Activated CD4-positive, alpha-beta T cell treated with anti-CD3 and anti-CD28 coated beads, Interleukin-2, Interleukin-4, amounts not matched to agents 100 ng/mL and 50 ng/mL, durations not matched to agents 16 hours and 8 hours (primary cell): ENCODE measurements at places on chromosomes 3 and 15.
A peak's percentile ranks its signal among the peaks of the same experiment; 100 is the strongest.

DNA sequence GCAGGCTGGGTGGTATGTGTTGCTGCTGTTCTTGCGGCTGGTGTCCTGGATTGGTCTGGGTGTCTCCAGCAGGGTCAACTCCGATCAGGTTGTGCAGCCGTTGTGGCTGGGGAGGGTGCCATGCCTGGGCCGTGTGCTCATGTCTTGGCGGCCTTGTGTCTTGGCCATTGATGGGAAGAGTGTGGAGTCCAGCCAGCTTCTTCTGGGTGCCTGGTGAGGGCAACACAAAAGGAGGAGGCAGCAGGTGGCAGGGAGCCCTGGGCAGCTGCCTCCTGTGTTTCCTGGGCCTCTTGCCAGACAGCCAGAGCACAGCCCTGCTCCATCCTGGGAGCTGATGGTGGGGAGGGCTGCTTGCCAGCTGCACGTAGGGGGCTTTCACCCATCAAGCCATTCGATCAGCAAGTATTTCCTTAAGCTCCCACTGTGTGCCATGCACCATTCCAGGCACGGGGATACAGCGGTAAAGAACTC lies 4.3 kb downstream of the CHAC1 start:
- no peak for DNase-seq

DNA sequence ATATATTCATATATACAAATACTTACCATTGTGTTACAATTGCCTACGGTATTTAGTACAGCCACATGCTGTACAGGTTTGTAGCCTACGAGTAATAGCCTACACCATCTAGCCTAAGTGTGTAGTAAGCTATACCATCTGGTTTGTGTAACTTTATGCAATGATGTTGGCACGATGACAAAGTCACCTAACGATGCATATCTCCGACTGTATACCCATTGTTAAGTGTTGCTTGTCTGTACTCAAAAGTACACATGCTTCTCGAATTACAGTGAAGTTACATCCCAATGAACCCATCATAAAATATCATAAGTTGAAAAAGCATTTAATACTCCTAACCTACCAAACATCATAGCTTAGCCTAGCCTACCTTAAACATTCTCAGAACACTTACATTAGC lies 327.1 kb downstream of the KBTBD8 start:
- DNase-seq, result no peak

- DNase-seq, result no peak
Measured at GRCh38 chr3:163315786-163316185, 1762.5 kb downstream of the SI start.

- no peak for DNase-seq
Measured at GRCh38 chr3:107001635-107002034, 375.6 kb upstream of the CCDC54 start.

DNA sequence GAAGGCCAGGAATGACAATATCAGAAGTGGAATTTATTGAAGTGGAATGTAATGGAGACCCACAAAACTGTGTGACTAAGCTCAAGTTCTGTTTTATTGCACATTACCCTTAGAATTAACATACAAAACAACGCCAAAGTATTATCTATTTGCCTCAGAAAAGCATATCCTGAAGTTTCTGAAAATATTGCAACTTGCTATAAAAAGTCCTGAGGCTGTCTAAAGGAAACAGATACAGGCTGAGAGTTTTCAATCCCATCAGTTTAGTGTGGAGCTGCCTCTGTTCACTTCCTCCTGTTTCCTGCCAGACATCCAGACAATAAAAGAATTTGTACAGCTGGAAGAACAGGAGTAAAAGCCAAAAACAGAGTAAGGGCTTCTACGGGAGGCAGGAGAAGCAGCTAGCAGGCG lies 108.8 kb downstream of the FBN1 start:
- DNase-seq, result no peak

- DNase-seq, result peak; percentile 26
Measured at GRCh38 chr15:78301326-78301725, 1.9 kb upstream of the SKIC8 start.

DNA sequence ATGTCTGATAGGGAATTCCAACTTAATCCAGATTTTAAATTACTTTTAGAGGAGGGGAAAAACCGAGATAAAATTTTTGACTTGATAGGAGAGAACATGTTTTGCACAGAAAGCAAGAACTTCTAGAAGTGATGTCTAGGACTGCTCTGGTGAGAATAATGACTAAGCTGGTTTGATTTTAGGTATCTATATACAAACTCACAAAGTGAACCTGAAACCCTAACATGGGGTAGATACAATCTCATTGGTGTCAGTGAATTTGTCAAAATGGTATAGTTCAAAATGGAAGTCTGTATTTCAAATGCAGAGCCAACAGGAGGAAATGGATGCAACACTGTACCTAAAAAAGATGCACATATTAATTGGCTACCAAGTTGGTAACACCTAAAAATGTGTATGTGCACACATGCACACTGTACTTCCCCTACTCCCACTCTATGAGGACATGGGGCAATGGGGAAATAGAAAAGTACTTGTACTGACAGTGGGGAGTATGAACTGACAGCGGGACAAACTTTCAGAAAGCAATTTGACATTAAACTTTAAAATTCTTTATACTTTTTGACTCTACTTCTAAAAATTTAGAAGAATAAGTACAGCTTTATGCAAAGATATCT lies 53.0 kb downstream of the NR1I2 start:
- peak; percentile 6 for DNase-seq

GRCh38 chr3:50388016-50388719 lies 28.8 kb upstream of the TMEM115 start:
- no peak for DNase-seq

DNA sequence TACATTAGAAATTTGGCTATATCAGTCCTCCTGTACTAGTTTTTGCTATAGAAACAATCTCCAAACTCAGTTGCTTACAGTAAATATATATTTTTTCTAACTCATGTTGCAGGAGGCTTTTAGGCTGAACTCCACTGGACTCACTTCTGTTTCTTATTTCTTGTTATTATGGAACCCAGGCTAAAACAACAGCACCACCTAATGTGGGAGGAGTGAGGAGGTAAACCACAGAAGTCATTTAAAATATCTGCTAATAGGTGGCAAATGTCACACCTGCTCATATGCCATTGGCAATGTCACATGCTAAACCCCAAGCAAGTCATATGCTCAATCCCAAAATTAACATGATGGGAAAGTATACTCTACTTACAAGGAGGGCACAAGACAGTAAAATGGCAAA lies 462.2 kb downstream of the PLOD2 start:
- no peak for DNase-seq

- no peak for DNase-seq
Measured at GRCh38 chr3:155158346-155159037, 78.4 kb downstream of the MME start.

GRCh38 chr3:150035301-150035779 lies 64.6 kb upstream of the PFN2 start:
- no peak for DNase-seq

GRCh38 chr3:14988988-14989394 lies 41.6 kb downstream of the NR2C2 start:
- peak; percentile 54 for DNase-seq

DNA sequence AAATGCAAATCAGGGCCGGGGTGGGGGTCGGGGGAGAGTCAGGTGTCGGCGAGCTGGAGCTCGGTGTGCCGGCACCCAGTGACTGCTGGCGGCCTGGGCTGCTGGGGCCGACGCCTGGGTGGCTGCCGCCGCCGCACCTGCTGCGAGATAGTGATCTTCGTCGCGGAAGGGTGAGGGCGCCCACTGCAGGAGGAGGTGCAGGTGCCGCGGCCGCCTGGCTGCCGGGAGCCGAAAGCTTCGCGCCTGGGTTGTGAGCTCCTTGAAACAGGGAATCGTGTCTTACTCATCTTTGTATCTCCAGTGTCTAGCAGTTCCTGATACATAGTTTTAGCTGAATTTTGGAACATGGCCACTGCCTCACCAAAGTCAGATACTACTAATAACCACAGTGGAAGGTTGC lies 64.0 kb upstream of the CPOX start:
- peak; percentile 25 for DNase-seq

GRCh38 chr3:48345946-48346572 lies 12.6 kb upstream of the SPINK8 start:
- DNase-seq, result no peak

DNA sequence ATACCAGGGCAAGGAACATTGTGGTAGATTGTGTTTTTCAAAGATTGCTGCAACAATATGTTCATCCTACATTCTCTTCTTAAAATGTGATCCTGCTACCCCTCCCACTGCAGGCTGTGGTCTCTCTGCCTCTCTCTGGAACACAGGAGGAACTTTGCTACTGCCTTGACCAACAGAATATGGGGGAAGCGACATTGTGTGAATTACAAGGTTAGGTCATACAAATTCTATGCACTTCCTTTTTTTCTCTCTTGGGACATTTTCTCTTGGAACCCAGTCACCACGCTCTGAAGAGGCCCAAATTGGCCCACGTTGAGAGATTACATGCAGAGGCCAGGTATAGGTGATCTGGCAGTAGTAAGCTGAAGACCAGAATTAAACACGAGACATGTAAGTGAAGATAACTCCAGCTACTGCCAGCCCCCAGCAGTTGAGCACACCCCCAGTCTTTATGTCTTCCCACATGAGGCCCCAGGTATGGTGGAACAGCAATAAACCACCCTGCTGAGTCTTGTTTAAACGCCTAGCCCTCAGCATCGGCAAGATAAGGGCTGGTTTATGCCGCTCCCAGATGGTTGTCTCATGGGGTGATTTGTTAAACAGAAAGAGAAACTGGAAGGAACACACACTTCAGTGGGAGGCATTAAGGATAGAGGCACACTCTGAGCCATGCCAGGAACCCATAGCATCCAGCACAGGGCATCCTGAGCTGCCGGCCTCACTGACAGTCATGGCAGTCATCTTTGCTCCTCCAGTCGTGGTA lies 59.9 kb downstream of the FAM43A start:
- no peak for DNase-seq

DNA sequence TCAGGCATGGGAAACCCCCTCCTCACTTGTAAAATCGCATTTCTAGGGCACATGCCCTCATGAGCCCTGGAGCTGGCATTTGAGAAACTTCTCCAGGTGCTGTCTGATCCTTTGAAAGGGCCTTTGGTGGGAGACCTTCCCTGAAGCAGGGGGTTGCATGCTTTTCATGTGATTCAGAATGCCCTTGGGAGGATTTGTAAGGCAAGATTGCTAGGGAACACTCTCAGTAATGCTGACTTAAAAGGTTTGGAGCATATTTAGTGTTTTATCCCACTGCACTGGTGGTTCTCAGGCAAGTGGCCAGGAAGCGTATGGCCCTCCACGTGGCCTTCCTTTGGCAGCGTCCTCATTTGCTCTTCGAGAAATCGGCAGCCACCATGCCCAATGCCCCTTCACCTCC lies 164.1 kb downstream of the ARRDC4 start:
- DNase-seq, result no peak

DNA sequence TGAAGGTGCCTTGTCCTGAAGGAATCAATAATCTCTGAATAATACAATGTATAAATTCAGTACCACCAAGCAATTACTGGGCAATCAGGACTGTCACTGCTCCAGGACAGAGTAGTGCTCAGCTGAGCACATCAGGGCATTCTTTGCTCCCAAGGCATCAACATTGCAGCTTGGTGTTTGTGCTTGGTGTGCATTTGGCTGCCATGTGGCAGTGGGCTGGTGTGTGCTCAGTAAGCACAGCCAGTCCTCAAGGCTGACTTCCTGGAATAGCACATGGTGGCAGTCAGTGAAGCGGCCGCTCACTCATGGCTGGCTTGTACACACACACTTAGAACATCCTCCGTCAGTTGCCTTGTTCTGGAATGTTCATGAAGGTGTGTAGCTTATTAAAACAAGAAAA lies 217.0 kb downstream of the EPHB1 start:
- no peak for DNase-seq

- DNase-seq, result no peak
Measured at GRCh38 chr15:70566047-70566835, 197.1 kb downstream of the UACA start.

DNA sequence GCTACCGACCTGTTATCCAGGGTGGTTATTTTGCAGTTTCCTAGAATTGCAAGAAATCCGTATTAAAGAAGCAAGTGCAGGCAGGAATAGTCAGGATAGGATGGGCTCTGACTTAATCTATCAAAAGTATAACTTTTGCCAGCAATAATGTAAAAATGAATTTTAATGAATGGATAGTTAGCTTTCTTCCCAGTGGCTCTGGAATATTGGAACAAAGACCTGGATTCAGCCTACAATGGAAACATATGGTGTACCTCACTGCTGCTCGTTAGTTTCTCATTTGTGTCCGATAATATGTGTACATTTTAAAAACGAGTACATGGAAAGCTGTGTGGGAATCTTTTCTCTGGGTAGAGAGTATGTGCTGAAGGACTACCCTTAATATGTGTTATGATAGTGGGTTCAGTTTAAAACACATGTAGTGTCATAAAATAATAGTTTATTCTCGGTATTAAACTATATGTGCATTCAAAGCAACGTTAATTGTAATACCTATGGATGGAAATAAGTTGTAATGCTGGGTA lies 805 bp downstream of the SERPINI1 start:
- DNase-seq, result no peak

- no peak for DNase-seq
Measured at GRCh38 chr15:60162251-60162967, 158.3 kb downstream of the FOXB1 start.
